T-helper 1 cell (primary cell): ENCODE measurements at places on chromosomes 11 and 22.

- DNase-seq: no peak
Observed at GRCh38 chr11:122108192-122108799, 7.7 kb downstream of the BLID start.

DNA sequence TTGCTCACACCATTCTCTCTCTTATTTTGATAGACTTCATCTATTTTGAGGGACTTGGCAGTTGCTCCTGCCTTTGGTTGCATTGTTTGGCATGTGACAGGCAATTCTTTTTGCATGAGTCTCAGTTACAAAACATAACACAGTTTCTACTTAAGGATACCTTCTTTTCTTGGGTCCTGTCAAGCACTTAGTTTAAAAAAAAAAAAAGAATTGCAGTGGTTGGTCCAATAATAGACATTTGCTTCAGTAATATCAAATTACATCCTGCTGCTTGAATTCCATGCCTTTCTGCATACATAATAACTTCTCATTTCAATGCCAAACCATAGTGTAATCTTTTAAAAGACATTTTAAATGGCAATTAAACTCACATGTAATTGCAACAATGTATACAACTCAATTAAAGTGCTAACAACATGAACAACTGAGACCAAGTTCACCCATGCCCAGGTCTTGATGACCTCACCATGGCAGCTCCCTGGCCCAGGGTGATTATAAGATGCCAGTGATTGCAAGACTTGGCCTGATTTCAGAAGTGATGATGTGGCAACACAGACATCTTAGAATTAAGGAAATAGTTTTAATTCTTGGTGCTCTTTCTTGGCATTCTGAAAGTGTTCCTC, 32.2 kb upstream of the PLET1 start:
- DNase-seq: no peak

DNA sequence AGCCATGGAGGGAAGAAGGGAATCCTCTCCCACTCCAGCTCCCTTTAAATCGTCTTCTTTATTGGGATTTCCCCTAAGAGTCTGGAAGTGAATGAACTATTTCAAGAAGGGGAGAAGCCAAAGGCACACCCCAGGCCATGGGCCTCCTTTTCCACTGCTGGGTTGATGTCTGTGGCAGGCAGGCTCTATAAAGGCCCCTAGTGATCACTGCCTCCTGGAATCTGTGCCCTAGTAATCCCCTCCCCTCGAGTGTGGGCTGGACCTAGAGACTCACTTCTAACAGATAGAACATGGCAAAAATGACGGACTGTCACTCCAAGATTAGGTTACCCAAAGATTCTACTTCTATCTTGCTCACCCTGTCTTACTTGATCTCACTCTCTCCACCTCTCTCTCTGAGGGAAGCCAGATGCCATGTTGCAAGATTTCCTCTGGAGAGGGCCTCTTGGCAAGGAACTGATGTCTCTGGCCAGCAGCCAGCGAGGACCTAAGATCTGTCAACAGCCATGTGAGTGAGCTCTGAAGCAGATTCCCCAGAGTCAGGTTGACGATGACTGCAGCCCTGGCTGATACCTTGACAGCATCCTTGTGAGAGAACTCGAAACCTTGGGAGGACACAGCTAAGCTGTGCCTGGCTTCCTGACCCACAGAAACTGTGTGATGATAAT, 444.8 kb downstream of the SOX6 start:
- DNase-seq: no peak

GRCh38 chr22:39530692-39531331, 1.7 kb downstream of the RPS19BP1 start:
- DNase-seq: peak; percentile 57

DNA sequence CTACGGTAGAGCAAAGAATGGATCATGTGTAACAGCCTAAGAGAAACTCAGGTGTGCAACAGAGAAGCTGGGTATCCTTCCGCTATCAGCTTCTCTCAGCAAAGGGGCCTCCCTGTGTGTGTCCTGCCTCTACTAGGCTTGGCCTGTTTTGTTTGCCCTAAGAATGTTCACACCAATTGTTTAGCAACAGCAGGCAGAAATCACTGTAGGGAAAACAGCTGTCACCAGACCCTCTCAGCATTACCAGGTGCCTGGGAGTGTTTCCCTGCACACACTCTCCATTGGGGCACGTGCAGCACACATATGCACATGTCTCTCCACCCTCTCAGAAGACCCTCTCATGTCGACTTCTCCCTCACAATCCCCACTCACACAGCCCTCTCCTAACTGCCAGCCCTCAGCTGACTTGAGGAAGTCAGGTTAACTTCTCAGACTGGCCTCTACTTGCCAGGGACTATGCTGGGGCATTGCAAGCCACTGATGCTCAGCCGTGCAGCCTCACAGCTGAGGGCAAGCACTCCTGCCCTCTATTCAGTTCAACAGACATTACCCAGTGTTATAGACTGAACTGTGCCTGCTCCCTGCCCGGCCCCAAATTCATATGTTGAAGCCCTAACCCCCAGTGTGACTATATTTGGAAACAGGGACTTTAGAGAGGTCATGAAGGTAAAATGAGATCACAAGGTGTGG, 97.6 kb downstream of the TRIM29 start:
- no peak for DNase-seq

GRCh38 chr11:2569321-2569721, 124.5 kb downstream of the KCNQ1 start:
- DNase-seq: peak; percentile 7

- no peak for DNase-seq
Observed at GRCh38 chr11:81673001-81673400, 1060.7 kb downstream of the FAM181B start.

- DNase-seq: no peak
Observed at GRCh38 chr22:40818192-40818746, 877 bp downstream of the SLC25A17 start.

GRCh38 chr11:45810431-45811108, 5.6 kb downstream of the SLC35C1 start:
- no peak for DNase-seq

- no peak for DNase-seq
Observed at GRCh38 chr11:117704395-117705100, 92.5 kb downstream of the DSCAML1 start.

- peak; percentile 15 for DNase-seq
Observed at GRCh38 chr22:38570779-38571364, 889 bp upstream of the DMC1 start.

- DNase-seq: no peak
Observed at GRCh38 chr22:44516841-44517240, 18.8 kb upstream of the RTL6 start.
